Esophagus mucosa (tissue), 1 donor: ENCODE measurements at places on chromosomes 1 and 21. TPM values are rescaled to one million over a fixed set of nuclear protein-coding genes. Genes with fewer than 3 reads are reported as not detected.

DNA sequence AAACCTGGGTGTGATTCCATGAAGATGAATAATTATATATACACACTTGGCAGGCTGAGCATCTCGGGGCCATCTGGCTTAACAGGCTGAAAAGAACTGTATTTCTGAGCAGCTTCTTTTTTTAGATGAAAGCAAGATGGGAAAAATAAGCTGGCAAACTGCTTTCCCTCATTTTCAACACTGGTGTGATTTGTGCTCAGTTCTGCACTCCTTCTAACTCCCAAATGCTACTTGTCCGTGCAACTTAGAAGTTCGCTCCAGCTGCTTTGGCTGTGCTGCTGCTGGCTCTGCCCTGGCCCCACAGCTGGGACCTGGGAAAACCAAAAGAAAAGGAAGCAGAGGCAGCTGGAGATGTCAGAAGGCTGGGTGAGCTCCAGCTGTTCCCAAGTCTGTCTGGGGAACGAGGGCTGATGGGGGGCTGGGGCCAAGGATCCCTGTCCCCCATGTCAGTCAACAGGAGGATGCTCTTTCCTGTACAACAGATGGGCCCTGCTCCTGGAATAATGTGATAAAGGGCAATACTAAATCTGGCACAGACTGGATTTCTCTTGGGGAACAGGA is 44.9 kb downstream of the PAFAH2 start:
- no peak for ATAC-seq

The DPT gene
- total RNA-seq = 0.56 TPM

DNA sequence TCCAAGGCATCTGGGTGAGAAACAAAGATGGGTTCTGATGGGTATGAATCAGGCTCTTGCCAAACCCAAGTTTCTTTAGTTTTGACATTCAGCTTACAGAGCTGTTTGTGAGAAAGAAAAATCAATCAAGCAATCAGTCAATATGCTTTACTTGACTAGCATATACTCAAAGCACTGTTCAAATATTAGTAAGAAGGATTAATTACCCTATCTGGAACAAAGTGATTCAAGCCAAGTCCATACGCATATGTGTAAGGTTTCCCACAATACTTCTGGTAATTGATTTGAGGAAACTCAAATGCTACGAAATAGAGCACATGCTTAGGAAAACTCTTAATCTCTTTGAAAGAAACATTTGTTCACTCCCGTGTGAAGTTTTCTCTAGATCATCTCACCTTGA is 18.7 kb downstream of the RPE65 start:
- ATAC-seq = no peak

The RGS13 gene
- not detected for total RNA-seq

DNA sequence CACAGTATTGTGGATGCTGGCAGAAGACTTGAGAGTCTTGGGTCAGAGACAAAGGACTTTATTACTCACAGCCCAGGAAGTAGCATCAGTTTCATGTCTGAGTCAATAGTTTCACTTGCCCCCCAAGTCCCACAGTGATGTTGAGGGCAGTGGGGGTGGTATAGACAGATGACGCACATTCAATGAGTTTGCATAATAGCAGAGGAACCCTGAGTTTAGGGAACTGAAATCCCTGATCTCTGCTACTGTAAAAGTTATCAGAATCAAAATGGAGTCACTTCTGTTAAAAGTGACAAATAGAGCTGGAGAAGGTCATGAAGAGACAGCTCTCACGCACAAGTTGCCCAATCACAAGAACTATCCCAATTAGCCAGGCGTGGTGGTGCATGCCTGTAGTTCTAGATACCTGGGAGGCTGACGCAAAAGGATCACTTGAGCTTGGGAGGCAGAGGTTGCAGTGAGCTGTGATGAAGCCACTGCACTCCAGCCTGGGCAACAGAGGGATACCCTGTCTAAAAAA is 11.5 kb upstream of the HCRTR1 start:
- ATAC-seq = no peak

- ATAC-seq = no peak
Observed at GRCh38 chr1:101174722-101175121, 62.1 kb upstream of the S1PR1 start.
